ENCODE measurements at places on chromosomes 11 and 22.

DNA sequence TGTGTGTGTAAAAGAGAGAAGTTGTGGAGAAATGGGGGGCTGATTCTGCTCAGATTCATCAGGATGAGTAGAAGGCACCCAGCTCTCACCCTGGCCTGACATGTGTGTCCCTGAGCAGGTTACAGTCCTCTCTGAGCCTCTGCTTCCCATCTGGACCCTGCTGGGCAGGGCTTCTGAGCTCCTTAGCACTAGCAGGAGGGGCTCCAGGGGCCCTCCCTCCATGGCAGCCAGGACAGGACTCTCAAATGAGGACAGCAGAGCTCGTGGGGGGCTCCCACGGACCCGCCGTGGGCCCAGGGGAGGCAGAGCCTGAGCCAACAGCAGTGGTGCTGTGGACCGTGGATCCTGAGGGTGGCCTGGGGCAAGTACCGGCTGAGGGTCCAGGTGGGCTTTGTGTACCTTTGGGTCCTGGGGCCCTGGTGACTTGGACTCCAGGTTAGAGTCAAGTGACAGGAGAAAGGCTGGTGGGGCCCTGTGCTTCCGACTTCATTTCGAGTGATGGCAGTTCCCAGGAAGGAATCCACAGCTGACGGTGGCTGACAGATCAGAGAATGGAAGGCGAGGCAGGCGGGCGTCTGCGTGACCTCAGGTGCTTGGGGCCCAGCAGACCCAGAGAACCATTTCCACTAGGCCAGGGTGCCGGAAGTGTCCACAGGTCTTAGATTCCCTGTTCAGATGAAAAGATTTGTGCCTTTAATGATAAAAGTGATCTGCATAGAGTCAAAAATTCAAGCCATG, 21.9 kb downstream of the NEAT1 start:
- DNase-seq, result no peak

DNA sequence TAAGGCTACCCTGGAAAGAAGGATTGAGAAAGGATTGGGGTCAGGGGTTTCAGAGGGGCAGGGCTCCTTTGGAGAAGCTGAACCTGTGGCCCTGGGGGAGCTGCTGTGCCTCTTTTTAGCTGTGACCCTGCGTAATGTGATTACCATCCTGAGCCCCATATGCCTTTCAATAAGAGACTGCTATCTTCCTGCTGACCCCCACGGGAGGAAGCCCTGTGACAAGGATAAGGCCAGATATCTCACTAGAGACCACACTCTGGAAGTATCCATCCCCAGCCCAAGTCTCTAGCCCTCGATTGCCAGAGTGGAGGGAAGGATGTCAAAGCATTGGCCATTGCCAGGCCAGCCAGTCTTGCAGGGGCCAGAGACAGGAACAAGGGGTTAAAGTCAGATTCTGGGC, 4.8 kb upstream of the SLC39A13 start:
- no peak for DNase-seq

GRCh38 chr22:22125579-22126468, 118.8 kb upstream of the VPREB1 start:
- no peak for DNase-seq

DNA sequence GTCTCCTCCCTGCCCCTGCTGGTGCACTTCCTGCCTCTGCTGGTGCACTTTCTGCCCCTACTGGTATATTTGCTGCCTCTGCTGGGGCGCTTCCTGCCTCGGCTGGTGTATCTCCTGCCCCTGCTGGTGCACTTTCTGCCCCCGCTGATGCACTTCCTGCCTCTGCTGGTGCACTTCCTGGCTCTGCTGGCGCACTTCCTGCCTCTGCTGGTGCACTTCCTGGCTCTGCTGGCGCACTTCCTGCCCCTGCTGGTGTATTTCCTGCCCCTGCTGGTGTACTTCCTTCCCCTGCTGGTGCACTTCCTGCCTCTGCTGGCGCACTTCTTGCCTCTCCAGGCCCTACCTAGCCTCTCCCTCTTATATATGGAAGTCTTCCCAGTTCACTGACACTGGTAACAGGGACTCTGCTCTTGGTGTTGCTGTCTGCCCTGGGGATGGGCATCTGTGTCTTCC, 10.1 kb downstream of the MTFP1 start:
- DNase-seq, result peak; percentile 76

- DNase-seq, result no peak
Observed at GRCh38 chr11:123778511-123778910, 24.2 kb upstream of the OR6X1 start.

DNA sequence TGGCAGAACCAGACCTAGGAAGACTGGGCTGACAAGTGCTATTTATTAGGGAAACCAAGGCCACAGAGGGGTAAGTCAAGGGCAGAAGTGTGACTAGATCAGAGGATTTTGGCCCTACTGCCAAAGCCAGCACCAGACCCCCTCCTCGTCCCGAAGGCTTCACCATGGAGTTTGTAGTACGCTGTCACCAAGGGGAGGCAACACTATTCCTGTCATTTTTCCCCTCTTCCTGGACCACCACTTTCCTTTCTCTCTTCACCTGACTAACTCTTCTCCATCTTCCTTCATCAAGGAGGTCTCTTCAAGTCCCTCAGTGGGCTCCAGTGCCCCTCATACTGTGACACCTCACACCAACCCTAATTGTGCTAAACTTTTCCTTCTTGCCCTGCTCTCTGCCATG, 34.9 kb downstream of the MN1 start:
- DNase-seq, result no peak

- no peak for DNase-seq
Observed at GRCh38 chr11:41099654-41100053, 359.8 kb downstream of the LRRC4C start.

- no peak for DNase-seq
Observed at GRCh38 chr22:35648066-35649025, at the start of gene APOL6. APOL6 (plus strand) TSS chr22:35648446; CDS start chr22:35656426, 7,980 bp downstream.

DNA sequence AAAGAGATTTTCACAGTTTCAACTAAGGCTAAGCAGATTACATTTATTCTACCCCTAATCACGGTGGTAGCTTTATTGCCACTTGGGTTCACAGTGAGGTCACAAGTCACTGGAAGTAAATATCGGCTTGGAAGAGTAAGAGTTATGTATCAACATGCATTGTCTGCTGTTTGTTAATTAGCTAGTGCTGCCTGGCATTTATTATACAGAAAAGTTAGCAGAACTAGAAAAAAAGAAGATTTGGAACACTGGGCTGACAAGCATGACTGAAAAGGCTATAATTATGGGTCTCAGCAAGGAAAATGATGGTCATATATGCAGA, 13.7 kb upstream of the RAB38 start:
- DNase-seq, result no peak
